ENCODE measurements at places on chromosomes 16 and 17.
A peak's percentile ranks its signal among the peaks of the same experiment; 100 is the strongest.

GRCh38 chr16:4525634-4526277, 12.8 kb downstream of the CDIP1 start:
- DNase-seq, result no peak

DNA sequence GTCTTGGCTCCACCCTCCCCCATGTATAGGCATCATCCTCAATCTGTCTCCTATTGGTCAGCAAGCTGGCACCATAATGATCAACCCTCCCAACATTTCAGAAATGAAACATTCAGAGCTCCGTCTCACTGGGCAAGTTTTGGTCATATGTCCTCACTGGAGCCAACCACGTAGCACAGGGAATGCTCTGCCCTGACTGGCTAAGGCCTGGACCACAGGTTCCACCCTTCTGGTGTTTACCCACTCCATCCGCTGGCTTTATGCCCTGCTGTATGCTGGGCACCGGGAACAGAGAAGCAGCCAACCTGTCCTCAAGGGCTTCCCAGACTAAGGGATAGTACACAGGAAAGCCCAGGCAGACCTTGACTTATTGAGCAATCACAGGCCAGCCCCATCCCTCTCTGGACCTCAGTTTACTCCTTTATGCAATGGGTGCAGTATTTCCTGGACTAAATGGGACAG, 20.5 kb downstream of the MYO15A start:
- no peak for DNase-seq

DNA sequence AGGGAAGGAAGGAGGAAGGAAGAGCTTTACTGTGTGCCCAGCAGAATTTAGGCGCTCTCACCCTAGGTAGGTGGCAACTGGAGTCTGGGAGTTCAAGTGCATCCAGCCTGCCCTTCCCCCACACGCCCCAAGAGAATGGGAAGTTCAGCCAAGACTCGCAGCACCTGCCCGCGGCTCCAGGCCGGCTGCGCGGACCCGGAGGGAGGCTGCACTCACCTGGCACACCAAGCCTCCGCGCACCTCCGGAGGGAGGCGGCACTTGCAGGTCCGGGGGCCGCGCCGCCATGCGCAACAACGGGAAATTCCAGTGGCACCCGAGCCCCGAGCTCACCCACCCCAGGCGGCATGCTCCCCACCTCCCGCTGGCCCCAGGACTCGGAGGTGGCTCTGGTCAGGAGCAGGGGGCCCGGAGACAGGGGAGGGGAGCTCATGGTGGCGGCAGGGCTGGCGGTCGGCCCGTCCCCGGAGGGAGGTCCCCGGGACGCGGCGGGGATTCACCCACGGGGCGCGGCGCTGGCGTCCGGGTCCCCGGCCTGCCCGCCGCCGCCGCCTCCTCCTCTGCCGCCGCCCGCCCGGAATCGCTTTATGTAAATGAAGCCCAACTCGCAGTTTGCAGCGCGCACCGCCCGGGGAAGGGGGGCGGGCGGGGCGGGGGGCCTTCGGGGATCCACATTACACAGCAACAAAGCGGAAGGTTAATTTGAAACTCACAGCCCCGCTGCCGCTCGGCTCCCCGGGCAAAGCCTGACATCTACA, at the start of gene ZFHX3:
Gene ZFHX3 (minus strand): TSS at position 593 of the 756 bp plus-strand sequence. CDS start 87,983 bp downstream, outside the sequence.
- peak; percentile 72 for DNase-seq

GRCh38 chr17:56983366-56983765, 5.4 kb downstream of the SCPEP1 start:
- no peak for DNase-seq

DNA sequence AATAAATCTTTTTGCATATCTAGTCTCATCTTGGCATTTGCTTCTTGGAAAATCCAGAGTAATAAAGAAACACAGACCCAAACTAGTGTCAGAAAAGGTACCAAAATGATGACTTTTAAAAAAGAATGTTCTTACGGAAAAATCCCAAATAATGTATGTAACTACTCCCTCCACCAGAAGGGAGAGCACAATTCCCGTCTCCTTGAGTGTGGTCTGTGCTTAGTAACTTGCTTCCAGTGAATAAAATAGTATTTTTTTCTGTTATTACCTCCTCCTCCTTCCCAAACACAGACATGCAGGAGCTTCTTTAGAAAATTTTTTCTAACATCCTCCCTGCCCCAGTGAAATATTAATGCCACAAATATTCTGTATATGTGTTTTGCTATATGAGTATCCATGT, 358.1 kb downstream of the ZFHX3 start:
- no peak for DNase-seq

DNA sequence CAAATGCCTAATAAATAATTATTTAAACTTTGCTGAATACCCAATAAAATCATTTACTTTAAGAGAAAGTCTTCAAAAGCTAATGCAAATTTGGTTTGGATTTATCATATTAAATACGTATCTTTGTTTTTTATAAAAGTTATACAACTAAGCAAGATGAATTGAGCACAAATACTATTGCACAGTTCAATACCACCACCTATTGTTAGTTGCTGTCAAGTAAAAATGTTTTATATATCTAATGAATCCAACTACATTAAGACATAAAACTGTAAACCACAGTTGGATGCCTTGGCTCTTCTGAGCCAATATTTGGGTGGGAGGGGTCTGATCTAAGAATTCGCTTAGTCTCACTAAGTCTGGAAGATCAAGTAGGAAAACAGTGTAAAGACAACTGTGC, 7.7 kb downstream of the FBXL20 start:
- peak; percentile 8 for DNase-seq

GRCh38 chr16:66050991-66051390, 315.5 kb upstream of the CDH5 start:
- no peak for DNase-seq

- no peak for DNase-seq
Observed at GRCh38 chr17:34567691-34568465, 11.5 kb upstream of the TMEM132E start.

DNA sequence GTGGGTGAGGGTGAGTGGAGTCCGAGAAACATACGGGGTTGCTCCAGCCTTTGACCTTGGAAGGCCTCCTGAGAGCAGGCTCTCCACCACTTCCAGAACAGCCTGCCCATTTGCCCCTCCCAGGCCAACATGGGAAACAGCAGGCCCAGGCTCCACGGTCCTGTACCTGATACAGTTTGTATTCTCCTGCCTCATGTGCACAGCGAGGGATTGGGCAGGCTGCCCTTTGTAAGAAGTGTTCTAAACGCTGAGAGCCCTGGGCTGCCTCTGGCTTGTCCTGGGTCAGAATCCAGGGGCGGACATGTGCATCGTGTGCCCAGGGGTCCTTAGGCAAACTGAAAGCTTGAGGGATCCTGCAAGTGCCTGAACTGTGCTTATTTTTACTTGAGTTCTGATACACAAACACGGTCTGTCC, 3.4 kb upstream of the CBX2 start:
- DNase-seq, result no peak

DNA sequence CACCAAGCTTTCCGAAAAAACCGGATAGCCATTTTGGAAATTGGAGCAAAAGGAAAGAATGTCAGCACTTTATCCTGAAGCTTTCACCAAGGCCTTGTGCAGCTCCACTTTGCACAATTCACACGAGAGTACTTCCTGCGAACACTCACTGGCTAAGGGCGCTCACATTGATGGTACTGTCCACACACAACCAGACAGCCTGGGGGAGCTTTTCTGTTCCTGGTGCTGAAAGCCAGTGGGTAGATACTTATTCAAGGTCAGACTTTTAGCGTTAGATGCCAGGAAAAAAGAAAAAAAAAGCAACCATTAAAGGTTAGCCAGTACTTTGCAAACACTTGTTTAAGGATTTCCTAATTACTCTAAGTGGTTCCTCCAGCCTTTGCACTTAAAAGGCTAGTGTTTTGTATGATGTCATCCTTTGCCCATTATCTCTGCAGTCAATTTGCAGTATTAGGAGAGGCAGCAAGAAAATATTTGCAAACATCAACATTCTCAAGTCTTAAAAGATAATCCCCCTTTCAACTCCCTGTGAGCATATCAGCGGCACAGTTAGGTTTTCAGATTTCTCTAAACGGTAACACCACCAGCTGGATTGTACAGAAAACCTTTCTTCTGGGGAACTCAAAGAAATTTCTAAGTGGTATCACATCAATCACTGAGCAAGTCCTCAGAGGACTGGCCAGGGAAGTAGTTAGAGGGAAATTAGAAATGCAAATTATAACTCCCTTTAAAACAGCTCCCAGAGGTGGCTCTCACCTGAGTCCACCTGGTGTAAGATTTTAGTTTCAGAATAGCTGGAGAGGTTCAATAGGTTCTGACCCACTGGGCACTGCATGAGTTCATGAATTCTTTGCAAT, 243.4 kb upstream of the IRX5 start:
- DNase-seq, result no peak

DNA sequence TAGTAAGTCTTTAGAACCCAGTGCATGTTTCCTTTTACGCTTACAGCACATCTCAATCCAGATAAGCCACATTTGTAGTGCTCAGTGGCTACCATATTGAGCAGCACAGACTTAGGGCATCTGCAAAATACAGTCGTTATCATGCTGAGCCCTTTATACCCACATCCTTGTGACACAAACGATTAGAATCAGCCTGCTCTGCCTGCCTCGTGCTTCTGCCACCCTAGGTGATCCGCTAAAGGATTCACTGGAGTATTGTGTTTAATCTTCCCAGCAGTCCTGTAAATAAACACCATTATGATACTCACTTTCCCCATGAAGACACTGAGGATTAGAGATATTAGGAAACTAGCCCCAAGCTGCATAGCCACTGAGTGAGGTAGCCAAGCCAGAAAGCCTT, 51.3 kb upstream of the FA2H start:
- DNase-seq, result no peak

DNA sequence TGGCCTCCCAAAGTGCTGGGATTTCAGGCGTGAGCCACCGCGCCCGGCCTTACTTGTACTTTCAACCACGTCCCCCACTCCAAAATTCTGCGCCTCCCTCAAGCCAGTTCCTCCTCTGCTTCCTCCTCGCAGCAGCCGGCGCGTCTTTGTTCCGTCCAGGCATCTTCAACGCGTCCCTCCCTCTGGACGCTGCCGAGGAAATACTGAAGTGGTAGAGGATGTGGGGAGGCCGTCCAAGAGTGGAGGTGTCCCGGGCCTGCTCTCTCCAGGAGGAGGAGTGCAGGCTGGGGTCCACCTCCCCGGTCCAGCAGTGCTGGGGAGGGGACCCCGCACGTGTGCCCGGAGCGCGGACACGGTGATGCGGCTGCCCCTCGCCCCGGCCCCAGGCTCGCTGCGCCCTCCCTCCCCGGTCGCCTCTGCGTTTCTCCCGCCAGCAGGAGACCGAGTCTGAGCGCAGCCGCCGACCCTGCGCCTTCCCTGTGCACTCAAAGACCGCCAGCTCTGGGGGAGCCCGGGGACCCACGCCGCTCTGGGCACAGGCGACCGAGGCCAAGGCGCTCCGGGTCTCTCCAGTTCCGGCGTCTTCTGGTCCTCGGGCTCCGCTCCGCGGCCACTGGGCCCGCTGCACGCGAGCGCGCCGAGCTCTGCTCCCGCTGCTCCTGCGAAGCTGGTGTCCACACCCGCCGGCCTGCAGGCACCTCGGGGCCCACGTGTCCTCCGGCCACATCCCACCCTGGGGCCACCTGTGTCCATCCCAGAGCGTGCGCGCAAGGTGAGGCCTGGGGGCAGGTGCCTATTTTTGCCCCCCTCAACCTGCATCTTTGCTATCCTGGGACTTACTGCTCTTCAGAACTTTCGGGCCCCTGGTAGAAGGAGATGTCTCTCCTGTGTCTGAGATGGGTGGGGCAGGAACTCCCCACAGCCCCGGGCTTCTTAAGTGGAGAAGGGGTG, 31.7 kb downstream of the OSBPL7 start:
- DNase-seq, result peak; percentile 49

DNA sequence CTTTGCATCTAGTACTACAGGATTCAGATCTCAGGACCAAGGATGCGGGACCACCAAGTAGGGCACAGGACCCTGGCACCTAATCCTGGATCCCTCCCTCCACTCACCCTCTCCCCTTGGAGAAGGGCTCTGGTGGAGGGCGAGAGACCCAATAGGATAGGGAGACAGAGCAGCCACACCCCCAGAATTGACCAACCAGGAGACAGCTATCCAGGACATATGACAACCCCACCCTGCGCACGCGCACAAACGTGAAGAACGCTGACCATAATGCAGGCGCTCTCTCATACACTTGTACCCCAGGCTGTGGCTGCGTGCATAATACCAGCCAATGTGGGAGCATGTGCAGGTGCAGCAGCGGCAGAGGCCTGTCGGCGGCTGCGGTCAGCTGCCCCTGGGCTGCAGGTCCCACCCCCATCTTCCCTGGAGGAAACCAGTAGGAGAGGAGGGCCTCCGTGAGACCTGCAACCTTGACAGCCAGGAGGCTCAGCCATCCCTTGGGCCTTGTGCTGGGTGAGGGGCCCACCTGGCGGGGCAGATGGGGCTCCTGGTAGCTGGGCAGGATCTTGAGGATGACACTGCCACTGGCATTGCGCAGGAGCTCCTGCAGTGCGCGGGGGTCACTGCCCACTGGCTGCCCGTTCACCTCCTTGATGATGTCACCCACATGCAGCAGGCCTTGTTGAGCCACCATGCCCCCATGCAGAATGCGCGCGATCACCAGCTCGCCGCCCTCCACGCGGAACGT, 25.4 kb downstream of the MPP2 start:
- DNase-seq, result no peak

DNA sequence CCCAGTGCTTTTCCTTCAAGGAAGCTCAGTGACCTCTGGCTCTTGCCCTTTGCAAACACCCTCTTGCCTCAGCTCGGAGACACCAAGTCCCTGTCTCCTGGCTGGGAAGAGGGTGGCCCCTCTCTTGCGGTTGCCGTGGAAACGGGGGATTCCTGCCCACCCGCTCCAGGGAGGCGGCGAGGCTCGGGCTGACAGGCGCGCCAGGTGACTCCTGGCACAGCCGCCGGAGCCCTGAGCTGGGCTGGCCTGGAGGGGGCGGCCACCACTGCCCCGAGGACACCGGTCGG, 71.4 kb downstream of the ABR start:
- no peak for DNase-seq

DNA sequence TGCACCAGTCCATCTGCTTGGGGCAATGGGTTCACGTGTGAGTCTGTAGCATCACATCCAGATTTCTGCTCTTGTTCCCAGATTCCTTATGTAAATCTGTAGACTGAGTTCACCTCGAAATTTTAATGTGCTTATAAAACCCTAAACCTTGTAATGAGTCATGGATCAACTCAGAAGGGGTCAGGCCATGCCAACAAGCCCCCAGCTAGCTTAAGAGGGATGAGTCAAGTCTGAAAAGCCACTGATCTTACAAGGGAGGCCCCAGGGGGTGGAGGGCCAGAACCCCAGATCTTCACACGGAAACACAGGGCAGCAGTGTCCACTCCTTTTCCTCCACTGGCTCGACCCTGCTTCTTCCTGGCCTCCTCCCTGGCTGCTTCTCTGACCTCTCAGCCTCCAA, 399.1 kb upstream of the CDH5 start:
- no peak for DNase-seq

DNA sequence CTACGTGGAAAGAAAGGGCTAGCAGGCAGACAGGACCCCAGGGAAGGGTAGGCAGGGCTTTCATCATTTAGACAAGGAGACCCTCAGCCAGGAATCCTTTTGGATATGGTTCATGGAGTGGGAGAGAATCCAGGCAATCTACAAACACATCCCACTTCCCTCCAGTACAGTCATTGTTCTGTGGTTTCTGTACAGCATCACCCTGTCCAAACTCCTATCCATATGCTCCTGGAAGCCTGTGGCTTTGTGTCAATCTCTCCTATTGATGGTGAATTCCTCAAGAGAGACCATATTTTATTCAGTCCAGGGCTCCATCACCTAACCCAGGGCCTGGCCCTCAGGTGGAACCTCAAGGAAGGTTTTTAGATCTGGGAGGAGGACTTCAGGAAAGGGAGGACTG, 99.2 kb downstream of the SPACA3 start:
- DNase-seq, result no peak

- no peak for DNase-seq
Observed at GRCh38 chr16:57603115-57604024, 25.1 kb upstream of the ADGRG1 start.
